Ovary (tissue), 10 donors: ENCODE measurements at places on chromosomes 16 and 17. TPM values are rescaled to one million over a fixed set of nuclear protein-coding genes. Genes with fewer than 3 reads are reported as not detected.

The SPAG7 gene
- total RNA-seq = 37.6 TPM

The IGSF6 gene
- 4.6 TPM for total RNA-seq

The ROGDI gene
- total RNA-seq = 19.1 TPM

The NPIPA1 gene
- total RNA-seq = 161 TPM

The DYNLRB2 gene
- 3.0 TPM for total RNA-seq
